Stimulated activated CD4-positive, alpha-beta T cell treated with anti-CD3 and anti-CD28 coated beads, Interleukin-1b, Interleukin-23, amount 100 ng/mL, for 1 hour (primary cell): ENCODE measurements at places on chromosomes 2 and 18.

DNA sequence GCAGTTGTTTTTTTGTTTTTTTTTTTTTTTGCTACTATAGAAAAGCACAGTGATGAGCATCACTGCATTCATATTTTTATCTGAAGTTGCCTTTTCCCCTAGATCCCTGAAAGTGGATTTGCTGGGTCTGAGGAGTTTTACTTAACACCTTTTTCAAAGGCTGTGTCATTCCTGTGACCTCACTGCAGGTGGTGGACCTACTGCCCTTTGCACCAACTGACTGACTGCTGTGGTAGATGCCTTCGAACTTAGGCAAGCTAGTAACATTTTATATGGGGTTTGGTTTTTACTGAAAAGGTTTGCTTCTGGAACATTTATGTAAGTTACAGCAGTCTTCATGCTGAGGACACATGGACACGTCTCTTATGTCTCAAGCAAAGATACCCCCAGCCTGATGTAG lies 36.2 kb downstream of the SPTBN1 start:
- DNase-seq, result no peak

GRCh38 chr2:133360190-133360589 lies 208.1 kb downstream of the NCKAP5 start:
- DNase-seq, result no peak

DNA sequence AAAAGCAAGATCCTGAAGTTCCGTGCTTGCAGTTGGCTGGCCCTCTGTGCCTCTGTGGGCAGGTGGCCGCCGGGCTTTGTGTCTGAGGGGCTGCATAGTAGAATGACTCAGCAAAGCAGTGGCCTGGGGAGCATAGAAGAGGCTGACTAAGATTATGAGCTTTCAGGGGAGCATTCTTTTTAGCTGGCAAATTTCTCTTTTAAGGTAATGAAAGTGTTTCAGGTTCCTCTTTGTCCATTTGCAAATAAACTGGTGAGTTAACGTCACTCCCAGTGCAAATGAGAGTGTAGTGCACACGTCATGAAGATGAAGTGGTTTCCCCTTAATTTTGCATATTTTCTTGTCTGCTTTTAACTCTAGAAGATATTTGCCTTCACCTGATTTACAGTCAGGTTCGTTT lies 98.6 kb downstream of the BCL2L11 start:
- DNase-seq, result no peak

DNA sequence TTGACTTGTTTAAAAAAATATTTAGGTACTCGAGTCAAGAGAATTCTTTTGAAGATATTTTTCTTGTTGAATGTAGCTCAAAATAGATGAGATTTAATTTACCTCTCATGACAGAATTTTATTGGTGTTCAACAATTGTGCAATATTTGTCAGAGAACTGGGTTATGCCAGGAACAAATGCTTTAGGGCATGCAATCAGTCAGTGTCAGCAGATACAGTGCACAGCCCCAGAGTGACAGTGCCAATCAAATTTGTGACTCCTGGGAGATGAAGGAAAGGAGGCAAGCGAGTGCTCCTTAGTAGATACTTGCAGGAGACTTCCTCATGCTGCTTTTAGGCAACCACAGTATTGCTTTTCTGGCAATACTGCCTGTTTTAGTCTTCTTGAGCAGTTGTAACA lies 81.2 kb upstream of the DSEL start:
- DNase-seq, result no peak

DNA sequence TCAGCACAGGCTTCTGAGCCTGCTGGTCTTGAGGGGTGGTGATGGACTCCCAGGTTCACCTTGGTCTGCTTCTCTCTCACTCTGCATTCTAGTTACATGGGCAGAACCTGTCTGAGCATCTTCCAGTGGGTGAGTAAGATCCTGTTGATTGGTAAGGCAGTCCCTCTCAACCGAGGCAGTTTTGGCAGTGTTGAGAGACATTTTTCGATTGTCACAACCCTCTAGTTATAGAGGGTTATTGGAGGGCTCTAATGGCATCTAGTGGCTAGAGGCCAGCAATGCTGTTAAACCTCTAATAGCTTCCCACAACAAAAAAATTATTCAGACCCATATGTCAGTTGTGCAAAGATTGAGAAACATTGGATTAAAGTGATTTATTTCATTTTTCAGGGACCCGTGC lies 9.3 kb upstream of the MGAT5 start:
- no peak for DNase-seq

DNA sequence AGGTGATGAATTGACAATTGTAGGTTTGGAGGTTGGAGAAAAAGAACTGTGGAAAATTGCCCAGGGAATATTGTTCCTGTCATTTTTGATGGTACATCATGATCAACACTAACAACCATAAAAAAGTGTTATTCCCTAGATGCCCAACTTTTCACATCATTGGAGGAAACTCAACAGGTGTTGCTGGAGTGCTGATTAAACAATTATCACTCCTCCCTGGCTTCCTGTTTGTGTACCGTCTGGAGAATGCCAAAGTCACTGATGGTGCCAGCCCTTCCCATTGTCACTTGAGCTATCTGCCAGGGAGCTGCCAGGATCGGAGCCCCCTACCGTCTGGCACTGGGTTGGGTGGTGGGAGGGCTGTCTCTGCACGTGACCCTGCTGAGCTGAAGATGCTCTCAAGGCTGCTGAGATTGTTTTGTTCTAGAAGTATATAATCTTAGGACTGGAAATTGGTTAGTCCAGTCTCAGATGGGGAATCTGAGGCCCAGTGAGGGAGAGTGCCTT lies 156.9 kb downstream of the PRKCE start:
- no peak for DNase-seq

GRCh38 chr2:183088061-183088460 lies 9.5 kb downstream of the DUSP19 start:
- DNase-seq, result no peak

DNA sequence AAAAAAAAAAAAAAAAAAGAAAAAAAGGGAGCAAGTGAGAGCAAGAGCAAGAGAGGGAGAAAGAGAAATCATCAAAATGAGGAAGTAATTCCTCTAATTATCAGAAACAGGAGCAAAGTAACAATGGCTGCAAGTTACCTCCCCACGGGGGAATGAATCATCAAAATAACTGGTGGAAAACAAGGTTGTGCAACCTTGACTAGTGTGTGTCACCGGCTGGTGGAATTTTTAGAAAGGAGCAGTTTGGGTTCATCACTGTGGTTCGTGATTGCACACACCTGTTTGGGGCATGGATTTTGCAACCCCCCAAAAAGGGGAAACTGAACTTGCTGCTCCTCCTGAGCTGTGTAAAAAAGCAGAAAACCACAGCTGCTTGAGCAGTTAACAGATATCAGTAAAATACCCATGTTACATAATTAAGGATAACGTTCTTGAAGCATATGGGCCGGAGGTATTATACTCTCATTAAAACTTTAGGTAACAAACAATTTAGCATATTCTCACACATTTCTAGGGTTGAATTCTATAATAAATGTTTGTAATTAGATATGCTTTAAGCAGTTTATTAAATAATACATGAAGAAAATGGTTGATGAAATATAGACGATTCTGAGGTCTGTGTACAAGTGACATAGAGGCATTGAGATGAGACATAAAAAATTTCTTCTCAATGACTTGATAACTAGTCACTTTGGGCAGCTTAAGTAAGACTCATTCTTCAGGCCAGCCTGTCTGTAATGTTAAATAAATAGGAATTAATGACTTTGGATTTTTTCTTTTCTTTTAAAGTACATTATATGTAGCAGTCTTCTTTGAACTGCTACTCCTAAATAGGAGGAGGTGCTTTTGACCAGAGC lies 184.2 kb upstream of the ZEB2 start:
- DNase-seq, result no peak

- DNase-seq, result no peak
Measured at GRCh38 chr2:184444217-184444616, 154.1 kb upstream of the ZNF804A start.

DNA sequence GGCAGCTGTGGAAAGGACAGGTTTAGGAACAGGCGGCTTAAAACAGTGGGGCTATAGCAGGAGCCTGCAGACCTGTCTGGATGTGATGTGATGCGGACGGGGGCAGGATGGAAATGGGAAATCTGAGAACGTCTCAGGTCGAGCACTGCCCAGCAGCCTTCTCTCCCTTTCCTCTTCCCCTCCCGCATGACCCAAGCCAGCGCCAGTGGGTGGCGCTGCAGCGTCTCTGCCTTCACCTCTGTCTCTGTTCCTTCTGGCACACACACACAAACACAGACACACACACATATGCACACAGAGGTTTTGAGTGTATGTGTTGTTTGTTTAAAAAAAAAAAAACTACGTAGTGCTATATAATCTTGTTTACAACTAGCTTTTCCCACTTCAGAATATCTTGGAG lies 82.0 kb upstream of the SLC66A3 start:
- DNase-seq, result no peak

DNA sequence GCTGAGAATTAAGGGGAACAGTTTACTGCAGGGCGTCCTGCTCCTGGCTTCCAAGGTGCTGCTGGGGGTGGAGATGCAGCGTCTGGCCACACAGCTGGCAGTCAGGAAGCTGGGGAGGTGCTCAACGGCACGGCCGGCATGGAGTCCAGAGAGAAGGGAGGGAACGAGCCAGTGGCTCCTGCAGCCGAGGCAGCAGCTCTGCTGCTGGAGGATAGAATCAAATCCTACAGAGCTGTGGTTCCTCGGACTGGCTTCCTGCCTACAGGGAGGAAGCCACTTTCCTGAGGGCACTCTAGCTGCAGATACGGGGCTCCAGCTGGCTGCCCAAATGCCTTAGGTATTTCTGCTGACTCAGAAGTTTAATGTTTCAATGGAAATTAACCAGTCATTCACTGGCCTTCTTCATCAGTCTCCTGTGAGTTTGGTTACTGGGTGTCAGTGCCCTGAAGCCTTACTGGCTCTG lies 266.3 kb downstream of the TWIST2 start:
- no peak for DNase-seq

- no peak for DNase-seq
Measured at GRCh38 chr2:158518084-158518483, 61.3 kb downstream of the PKP4 start.

DNA sequence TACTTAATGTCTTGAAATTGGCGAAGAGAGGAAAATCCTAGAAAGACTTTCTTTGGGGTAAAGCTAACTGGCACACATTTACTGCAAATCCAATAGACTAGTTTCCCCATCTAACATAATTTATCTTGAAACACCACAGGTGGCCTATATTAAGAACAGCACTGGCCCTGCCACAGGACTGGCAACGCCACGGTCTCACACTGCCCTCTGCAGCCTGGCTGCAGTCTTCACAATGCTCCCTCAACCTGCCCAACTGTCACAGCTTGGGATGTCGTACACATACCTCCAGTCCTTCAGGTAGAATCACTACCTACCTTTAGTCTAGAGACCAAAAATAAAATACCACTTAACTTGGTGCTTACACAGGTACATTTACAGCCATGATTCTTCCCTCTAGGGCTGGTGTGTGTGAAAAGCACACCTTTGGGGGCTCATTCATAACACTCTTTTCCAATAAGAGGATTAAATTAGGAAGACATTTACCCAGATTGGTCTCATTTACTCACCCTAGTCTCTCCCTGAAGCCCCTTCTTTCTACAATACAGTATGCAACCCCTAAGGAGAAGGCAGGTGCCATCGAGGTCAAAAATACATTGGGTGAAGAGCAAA lies 222.2 kb downstream of the C1D start:
- no peak for DNase-seq

DNA sequence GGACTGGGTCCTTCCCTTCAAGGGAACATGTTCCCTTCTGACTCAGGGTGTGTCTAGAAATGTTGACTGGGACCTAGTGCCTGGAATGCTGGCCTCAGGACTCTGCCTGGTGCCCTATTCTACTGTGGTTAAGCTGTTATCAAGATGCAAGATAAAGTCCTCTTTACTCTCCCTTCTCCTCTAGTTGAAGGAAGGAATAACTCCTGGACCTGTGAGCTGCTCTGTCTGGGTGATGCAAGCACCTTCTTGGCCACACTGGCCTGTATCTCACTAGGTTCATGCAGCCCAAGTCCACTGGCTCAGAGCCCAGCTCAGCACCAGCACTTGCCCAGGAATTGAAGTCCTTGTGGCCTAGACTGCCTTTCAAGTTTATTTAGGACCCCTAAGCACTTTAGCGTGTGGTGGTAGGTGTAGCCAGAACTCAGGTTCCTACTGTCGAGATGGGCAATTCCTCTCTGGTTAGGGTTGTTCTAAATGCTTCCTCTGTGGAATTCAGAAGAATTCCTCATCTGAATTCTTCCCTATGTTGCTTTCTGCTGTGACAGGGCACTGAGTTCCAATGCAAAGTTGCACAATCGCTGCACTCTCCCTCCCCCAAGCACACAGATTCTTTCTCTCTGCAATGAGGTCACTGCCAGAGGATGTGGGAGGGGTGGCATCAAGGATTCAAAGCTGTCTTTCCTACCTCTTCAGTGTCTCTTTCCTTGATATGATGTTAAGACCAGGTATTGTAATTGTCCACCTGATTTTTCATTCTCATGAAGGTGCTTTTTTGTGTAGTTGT lies 54.7 kb downstream of the VWC2L start:
- no peak for DNase-seq

DNA sequence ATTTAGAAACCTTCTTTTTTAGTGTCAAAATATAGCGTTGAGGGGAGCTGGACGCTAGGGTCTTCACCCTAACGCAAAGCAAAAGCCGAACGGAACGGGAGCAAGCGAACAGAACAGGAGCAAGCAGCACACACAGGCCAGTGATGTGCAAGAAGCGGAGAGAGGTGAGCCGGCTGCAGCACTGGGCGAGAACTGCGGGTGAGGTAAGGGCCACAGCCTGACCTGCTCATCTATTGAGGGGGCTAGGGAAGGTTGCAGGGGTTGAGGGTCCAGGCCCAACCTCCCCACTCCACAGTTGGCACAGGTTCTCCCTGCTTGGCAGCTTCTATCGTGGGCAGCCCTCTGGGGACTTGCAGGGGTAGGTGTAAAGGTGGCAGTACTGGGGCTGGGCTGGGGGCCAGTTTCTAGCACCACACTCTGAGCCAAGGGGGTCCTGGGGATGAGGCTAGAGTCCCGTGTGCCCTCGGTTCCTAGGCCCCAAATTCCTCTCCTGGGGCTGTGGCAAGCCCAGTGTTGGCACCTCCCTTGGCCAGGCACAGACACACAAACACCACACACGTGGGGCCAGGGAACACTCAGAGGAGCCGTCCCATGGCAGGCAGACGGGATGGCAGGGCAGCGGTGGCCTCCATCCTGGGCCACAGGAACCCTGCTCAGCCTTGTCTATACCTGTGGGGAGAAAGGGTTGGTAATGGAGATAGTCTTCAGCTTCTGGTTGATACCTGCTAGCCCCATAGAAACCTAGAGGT lies 1.2 kb upstream of the ABCB6 start:
- no peak for DNase-seq

DNA sequence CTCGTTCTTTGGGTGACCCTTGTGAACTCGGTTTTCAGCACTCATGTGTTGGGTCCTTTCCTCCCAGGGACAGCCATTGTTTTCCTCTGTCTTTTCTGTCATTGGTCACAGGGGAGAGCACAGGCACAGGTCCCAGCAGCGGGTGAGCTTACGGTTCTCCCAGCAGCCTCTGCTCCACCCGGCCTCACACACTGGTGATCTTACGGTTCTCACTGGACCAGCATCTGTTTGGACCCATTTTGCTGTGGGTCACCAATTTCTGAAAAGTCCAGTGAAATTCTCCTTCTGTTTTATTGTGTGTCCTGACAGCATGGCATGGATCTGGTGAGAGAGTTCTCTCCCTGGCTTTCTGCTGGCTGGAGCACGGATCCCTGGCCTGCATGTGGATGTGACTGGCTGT lies 49.8 kb upstream of the ANKRD62 start:
- no peak for DNase-seq

- DNase-seq, result no peak
Measured at GRCh38 chr2:150495993-150496627, 8.6 kb upstream of the RND3 start.

- DNase-seq, result no peak
Measured at GRCh38 chr2:56017784-56018183, 94.2 kb upstream of the EFEMP1 start.

GRCh38 chr2:204201507-204201906 lies 264.9 kb downstream of the ICOS start:
- no peak for DNase-seq
